ENCODE measurements at places on chromosomes 3 and 15.

GRCh38 chr3:67526246-67526645, 128.2 kb downstream of the SUCLG2 start:
- DNase-seq = no peak

DNA sequence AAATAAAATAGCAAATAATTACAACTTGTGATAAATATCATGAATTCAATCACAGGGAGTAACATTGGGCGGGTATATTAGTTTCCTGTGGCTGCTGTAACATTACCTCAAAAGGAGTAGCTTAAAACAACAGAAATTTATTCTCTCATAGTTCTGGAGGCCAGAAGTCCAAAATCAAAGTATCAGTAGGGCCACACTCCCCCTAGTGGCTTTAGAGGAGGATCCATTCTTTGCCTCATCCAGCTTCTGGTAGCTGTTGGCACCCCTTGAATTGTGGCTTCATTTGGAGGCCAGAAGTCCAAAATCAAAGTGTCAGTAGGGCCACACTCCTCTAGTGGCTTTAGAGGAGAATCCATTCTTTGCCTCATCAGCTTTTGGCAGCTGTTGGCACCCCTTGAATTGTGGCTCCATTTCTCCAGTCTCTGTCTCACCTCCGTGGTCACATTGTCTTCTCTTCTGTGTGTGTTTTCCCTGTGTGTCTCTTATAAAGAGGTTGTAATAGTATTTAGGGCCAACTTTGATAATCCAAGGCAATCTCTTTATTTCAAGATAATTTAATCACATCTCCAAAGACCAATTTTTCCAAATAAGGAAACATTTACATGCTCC, 3.1 kb upstream of the CFAP20DC start:
- DNase-seq = no peak

DNA sequence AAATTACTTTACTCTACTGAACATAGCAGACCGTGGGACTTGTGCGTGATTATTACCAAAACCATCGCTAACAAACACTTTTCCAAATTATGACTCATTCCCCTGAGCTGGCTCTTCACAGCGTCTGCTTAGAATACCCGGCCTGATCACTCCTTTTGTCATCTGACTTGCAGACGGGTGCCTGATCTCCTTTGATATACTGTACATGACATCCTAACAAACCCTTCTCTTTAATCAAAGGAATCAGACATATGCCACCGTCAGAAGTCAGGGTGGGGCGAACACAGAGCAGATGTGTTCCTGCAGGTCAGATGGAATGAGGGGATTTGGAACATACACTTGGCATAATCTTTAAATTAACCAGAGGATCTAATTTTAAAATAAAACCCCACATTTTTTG, 48.5 kb upstream of the SH3GL3 start:
- no peak for DNase-seq

DNA sequence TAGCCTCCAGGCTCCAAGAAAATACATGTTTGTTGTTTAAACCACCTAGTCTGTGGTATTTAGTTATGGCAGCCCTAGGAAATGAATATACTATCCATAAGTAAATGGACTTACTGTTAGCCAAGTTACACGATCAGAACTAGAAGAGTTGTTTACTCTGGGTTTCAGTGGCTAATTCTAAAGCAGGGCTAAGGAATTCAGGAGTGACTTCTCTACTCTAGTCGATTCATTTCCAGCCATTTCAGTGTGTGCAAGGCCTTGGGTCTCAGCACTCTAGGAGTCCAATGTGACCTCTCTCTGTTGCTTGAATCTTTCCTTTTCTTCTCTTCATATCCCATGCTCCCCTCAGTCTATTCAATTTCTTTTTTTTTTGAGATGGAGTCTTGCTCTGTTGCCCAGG, 66.7 kb downstream of the BHLHE40 start:
- DNase-seq = no peak

DNA sequence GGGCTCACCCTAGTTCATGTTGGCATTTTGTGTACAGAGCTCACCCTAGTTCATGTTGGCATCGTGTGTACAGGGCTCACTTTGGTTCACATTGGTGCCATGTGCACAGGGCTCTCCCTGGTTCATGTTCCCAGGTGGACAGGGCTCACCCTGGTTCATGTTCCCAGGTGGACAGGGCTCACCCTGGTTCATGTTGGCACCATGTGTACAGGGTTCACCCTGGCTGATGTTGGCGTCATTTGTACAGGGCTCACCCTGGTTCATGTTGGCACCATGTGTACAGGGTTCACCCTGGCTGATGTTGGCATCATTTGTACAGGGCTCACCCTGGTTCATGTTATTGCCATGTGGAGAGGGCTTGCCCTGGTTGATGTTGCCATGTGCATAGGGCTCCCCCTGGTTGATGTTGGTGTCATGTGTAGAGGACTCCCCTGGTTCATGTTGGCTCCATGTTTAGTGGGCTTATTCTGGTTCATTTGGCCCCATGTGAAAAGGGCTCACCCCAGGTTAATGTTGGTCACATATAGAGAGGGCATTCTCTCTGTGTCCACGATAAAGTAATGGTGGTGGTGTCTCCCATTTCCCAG, 31.7 kb upstream of the NR2C2 start:
- DNase-seq = no peak

DNA sequence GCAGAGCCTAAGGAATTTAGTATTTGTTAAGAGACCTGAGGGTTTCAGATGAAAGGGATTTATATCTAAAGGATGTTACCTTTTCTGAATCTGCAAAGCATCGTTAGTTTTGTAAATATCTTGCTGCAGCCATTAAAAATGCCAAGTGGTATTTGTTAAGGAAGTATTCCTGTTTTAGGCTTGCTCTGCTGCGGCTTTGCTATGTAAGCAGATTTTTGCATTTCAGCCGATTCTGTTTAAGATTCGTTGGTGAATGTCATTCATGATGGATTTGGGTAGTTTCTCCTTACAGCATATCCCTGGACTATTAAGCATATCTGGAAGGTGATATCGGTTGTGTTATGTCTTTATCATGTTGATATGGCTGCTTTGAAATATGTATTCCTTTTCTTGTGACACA, 1.0 kb downstream of the USP8 start:
- DNase-seq = no peak

GRCh38 chr3:143830786-143831185, 17.5 kb downstream of the SLC9A9 start:
- no peak for DNase-seq

DNA sequence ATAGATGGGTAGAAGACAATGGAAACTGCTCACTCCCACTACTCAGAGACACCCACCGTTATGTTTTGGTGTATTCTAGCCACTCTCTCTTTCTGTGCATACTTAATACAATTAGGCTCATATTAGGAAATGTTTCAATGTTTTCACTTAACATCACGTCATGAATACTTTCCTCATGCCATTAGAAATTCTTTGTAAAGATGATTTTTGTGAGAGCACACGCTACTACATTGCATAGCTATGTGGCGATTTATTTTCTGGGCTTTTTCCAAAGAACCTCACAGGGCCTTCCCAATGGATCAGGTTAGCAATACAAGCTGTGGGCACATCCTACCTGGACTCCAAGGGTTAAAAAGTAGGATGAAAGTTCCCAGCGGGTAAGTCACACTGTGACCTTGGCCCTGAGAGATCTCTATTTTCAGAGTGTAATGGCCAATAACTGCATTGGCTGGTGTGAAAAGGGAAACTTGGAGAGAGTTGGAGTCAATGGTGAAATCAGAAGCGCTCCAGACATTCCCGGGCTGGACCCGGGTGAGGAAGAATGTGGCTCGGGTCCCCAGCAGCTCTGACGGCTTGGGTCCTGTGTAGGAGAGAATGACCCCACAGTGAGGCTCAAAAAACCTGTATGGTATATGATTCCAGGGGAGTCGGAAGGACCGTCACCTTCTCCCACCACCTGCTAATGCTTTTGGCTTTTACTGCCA, 25.8 kb upstream of the TGM5 start:
- no peak for DNase-seq

GRCh38 chr3:155106119-155106518, 26.0 kb downstream of the MME start:
- DNase-seq = no peak

DNA sequence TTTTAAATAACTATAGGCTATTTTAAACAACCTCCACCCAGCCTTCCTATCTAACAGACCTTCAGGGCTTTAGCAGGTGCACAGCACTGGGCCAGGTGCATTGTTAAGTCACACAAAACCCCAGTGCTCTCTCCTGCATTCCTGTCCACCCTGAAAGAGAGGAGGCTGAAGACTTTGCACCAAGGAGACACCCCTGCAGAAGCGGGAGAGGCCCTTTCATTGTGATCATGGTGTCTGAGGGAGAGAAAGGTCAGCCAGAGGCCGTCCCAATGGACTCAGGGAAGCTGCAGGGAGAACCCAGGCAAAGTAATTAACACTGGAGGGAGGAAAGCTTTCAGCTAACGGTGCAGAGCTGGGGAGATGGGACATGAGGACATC, 5.2 kb downstream of the LRIG1 start:
- no peak for DNase-seq

GRCh38 chr3:193157051-193157450, 84.0 kb upstream of the PLAAT1 start:
- DNase-seq = no peak

- DNase-seq = no peak
These were observed 55.2 kb upstream of the GCNT3 start for GRCh38 chr15:59556380-59556779.

- no peak for DNase-seq
These were observed 163.2 kb downstream of the SYNPR start for GRCh38 chr3:63441262-63441661.

DNA sequence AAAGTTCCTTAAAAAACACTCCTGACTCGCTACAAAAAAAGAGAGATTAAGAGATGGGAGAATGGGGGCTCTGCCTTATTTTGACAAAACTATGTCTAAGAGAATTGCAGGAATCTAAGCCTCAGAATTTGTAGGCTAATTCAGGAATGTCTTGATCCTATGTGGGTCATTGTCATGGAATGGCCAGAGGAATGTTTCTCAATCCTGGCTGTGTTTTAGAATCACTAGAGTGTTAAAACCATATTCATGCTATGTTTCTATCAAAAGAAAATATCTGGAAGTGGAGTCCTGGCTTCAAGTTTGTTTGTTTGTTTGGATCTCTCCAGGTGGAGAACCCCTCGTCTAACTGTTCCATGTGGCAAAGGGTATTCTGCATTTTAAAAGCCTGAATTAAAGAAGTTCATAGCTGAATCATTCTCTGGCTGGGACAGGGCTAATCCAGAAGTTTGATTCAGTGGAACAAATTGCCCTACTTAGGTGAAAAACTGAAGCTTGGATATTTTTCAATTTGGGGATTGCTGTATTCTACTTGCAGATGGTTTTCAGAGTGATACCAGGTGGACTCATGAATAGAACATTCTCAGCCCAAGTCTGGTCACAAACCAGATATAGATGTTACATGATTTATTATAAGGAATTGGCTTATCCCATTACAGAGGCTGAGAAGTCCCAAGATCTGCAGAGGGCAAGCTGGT, 28.2 kb downstream of the GJD2 start:
- no peak for DNase-seq

DNA sequence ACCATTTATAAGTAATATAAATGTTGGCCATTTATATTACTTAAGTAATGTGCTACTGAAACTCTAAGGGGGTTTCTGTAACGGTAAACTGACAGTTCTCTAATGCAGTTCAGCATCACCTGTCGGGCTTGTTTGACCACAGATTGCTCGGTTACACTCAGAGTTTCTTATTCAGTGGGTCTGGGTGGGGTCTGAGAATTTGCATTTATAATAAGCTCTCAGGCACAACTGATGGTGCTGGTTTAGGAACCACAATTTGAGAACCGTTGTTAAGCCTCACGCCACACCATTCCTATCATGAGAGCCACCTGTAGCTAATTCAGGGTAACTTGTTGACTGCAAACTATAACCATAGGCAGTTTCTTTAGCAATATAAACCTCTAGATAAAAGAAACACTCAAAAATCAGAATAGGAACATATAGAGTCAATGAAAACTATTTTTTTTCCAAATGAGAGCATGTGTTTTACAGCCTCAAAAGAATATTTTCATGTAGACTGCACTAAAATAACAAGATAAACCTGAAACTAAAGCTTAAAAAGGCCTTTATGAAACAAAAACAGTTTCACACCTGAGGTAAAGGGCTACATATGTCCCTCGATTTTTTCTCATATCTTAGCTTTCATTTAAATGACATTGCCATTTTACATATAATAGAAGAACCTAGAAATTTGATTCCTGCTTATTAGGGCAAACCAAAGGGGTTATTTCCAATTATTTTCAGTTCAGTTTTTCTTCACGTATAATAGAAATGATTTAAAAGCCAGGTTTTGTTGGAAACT, 604.8 kb downstream of the UNC13C start:
- no peak for DNase-seq

DNA sequence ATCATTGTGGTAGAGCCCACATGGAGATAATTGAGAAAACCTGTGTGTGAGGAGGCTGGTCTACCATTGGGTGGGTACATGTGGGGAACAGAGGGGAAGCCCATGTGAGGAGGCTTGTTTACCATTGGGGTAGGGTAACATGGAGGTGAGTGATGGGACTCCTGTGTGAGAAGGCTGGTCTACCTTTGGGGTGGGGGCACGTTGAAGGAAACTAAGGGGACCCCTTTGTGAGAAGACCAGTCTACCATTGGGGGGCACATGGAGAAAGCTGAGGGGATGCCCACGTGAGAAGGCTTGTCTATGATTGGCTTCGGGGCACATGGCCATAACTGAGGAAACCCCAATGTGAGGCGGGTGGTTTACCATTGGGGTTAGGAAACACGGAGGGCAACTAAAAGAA, 158.5 kb downstream of the FBLN2 start:
- no peak for DNase-seq

- DNase-seq = no peak
These were observed 90.5 kb upstream of the CTDSPL start for GRCh38 chr3:37770938-37771918.

DNA sequence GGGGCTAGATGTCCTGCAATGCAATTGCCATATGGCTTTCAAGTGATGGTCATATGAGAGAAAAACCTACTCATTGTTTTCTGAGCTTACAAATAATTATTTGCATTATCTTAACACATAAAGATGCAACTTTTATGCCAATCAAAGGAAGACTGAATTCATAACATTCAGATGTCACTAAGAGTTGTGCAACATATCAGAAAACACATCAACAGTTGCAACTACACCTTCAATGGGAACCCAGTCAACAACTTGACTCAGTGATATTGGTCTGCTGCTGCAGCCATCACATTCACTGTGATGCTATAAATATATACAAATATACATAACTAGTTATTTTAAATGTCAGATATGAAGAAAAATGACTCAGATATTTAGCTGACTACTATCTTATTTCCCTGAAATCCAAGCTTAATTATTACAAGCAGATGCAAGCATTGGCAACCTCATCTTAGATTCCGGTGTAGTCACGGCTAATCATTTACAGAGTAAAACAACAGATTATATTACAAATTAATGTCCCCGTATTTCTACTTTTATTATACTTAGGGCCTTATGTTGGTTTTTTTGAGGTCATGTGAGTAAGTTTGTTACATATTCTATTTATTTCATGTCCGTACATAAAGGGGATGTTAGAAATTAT, 23.7 kb downstream of the CNTN3 start:
- DNase-seq = no peak

- no peak for DNase-seq
These were observed at the start of gene ROBO2 for GRCh38 chr3:77039606-77040171. TSS of gene ROBO2 (plus strand) at chr3:77040099. CDS start at chr3:77040786, 687 bp downstream.

GRCh38 chr15:39361497-39361896, 219.4 kb upstream of the THBS1 start:
- no peak for DNase-seq
